ENCODE measurements at places on chromosomes 1 and 21. TPM values are rescaled to one million over a fixed set of nuclear protein-coding genes. Genes with fewer than 3 reads are reported as not detected.

Gene POTED
- not detected for total RNA-seq

Gene FCGR3B
- total RNA-seq: not detected

DNA sequence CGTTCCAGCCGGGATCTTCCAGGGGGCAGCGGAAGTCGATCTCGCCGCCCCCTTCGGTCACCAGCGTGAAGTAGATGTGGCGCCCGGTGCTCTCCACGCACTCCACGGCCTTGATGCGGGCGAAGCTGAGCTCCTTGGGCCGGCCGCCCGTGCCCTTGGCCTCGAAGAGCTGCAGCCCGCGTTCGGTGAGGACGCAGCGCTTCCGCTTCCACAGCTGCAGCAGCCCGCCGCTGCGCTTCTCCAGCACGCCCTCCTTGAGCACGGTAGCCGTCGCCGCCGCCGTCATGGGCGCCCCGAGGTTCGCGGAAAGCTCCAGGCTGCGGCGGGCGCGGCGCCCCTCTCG lies 516 bp downstream of the PHLDA3 start:
- peak; percentile 25 for DNase-seq

DNA sequence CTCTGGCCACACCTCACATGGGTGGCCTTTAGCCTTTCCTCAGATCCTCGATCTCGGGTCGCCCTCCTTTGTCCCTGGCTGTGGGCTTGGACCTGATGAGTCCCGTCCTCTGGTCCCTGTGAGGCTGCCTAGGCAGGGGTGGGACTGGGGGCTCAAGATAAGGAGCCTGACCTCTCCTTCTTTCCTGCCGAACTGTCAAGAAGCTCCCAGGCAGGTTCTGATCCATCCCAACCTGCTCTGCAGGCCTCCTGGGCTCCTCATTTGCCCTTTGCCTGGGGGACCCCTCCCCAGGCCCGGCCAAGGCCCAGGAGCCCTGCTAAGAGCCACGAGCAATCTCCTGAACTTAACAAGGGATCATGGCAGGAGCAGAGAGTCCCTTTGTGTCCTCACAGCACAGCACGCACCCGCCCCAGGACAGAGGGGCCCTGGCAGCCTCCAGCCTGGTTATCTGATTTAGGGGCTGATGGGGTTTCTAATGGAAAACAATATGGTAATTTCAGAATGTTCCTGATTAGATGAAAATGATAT lies 82.4 kb upstream of the POU3F1 start:
- no peak for DNase-seq
